Endothelial cell of umbilical vein (primary cell): ENCODE measurements at places on chromosomes 2 and 18.

DNA sequence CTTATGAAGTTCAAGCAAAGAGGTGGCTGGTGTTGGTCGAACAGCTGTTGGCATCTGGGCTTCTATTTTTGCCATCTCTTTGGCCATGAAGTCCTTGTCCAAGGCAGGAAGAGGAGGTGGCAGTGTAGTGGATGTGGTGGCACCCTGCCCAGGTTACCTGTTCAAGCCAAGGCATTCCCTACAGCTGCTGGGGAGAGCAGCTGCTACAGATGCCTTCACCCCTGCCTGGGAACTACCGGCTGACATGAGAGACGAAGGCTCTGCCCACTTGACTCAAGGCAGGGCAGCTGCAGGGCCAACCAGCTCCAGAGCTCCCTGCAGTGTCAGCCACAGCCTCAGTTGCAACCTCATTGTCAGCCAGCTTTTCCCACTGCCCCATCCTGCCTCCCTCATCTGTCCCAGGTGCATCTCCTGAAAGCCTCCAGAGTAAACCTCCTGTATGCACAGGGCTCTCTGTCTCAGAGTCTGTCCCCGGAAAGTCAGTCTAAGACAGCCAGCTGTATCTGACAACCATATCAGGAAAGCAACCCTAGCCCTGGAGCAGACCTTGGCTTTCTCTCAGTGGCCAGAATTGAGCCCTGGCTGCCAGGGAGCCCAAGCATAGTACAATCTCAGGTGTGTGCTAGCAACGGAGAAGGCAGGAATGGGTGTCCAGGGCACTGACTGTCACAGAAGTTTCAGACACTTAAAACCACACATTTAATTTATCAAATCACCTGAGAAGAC is 115.9 kb downstream of the RPIA start:
- no peak for DNase-seq

GRCh38 chr2:100257939-100258338 is 64.4 kb downstream of the LONRF2 start:
- DNase-seq: no peak

DNA sequence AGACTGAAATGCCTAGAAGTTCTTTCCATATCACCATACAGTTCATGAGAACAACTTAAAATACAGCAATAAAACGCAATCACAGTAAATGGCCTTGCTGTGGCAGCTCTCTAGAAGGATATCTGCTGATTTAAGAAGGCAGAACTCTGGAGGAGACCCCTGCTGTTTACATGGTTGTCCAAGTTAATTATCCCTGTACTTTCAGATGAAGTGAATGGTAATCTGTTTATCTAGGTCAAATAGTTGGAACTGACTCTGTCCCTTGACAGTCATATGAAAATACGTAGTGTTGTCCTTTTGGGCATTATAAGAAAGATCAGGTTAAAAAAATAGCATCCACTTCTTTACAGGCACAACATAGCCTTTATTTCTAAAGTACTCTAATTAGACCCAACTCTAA is 115.6 kb downstream of the COLEC12 start:
- DNase-seq: no peak

GRCh38 chr2:90069290-90069894 is 1377.9 kb downstream of the RPIA start:
- no peak for DNase-seq
